Fibroblast of lung (primary cell): ENCODE measurements at places on chromosomes 5 and 9.
A peak's percentile ranks its signal among the peaks of the same experiment; 100 is the strongest.

DNA sequence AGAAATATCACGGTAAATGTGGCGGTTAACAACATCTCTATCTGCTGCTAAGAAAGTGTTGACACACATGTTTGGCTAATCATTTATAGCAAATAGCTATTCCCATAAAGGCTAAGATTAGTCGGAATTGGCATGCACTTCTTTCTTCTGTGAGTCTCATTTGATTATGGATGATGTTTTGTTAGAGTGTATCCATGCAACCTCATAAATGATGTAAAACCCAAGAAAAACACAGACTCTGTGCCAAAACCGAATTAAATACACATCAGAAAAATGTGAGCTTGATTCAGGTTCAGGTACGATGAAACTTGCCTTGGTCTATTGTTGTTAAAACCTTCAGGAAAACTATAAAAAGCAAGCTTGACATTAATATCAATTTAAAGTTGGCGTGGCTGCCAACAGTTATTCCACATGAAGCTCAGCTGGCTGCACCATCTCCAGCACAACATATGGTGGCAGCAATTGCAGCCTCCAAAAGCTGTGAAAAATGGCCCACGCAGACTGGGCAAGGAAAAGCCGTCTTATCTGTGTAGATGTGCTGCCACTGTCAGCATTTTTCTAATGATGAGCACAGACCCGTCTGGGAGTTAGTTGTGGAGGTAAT lies 41.1 kb upstream of the ICE1 start:
- peak; percentile 43 for DNase-seq

DNA sequence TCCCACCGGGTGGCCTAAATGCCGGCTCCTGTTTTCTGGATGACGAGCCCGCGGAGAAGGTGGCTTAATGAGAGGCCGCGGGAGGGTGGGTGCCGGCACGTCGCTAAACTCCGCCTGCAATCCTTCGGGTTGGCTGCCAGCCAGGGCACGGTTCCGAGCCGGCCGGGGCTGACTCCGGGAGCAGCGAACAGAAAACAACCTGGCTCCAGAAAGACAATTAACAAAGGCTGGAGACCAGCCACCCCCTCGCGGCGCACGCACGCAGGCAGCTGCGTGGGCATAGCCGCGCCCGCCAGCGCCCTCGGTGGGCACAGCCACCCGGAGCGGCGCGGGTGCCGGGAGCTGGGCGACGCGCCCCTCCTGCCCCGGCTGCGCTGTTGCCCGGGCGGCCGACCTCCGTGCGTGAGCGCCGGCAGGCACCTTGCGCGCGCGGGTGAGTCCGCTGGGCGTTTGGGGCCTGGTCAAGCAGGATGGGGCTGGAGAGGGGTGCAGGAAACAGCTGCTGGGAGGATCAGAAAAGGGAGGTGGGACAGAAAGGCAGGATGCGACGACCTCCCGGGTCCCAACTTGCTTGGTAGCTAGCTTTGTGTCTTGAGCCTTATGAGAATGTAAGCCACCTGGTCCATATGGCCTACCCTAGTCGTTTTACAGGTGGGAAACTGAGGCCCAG lies at the start of gene ARHGEF37:
TSS of gene ARHGEF37 (plus strand) at position 307 of the 670 bp plus-strand sequence. CDS start 16,272 bp downstream, outside the sequence.
- peak; percentile 56 for DNase-seq

DNA sequence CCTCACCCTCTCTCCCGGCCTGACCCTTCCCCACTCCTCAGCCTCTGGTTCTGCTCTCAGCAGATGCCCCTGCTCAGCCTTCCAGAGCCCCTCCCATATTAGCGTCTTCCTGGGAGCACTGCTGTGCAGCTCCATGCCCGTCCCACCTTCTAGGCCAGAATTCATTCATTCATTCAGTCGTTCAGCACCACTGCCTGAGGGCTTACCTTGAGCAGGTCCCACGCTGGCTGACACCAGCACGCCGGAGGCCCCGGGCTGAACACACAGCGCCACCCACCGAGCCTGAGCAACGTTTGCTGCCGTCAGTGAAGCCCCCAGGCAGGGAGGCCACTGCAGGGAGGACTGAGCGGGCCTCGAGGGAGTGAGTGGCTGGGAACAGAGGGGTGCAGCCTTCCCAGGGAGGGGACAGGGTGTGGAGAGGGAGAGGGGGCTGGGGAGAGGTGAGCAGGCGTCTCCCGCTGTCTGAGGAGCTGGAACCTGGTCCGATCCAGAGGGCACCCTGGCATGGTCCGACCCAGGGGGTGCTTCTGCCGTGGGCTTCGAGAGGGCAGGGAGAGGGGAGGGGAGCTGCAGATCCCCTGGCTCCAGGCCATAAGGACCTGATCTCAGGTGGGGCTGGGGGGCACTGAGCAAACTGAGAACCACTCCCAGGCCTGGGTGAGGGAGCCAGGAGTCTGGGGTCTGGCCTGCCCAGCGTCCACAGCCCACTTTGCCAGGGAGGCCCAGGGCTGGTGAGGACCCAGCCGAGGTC lies 98.8 kb upstream of the RAPGEF1 start:
- no peak for DNase-seq

DNA sequence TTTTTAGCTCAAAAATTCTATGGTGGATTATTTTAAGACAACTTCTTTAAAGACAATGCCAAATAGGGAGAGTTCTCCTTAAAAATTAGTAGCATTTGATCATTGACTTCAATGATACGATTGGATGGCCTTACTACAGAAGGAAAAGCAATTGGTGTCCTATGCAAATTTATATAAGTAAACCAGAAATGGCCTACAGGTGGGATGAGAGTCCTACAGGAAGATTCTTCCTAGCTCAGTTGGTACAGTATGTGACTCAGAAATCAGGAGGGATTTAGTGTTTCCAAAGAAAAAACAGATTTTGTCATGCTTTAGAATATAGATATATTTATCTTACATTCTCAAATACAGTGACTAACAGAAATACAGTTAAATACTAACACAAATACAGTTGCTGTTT lies 6.5 kb downstream of the ANKRA2 start:
- DNase-seq: no peak

DNA sequence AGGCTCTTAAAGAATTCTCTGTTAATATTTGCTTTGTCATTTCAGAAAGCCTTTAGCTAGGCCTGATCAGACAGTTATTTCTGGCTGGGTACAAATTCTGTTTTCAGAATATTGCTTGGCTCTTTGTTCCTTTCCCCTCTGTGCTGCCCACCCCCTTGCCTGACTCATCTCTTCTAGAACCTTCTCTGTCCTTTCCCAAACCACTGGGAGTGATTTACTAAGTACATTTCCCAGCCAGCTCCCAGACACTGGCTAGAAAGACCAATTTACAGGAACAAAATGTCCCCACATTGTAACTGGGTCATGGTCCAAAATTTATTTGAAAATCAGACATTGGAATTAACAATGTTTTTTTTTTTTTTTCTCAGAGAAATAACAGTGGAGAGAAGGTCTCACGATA lies 133.1 kb upstream of the MAP1B start:
- DNase-seq: peak; percentile 58

GRCh38 chr9:98357921-98358535 lies 102.6 kb upstream of the TBC1D2 start:
- DNase-seq: peak; percentile 64

DNA sequence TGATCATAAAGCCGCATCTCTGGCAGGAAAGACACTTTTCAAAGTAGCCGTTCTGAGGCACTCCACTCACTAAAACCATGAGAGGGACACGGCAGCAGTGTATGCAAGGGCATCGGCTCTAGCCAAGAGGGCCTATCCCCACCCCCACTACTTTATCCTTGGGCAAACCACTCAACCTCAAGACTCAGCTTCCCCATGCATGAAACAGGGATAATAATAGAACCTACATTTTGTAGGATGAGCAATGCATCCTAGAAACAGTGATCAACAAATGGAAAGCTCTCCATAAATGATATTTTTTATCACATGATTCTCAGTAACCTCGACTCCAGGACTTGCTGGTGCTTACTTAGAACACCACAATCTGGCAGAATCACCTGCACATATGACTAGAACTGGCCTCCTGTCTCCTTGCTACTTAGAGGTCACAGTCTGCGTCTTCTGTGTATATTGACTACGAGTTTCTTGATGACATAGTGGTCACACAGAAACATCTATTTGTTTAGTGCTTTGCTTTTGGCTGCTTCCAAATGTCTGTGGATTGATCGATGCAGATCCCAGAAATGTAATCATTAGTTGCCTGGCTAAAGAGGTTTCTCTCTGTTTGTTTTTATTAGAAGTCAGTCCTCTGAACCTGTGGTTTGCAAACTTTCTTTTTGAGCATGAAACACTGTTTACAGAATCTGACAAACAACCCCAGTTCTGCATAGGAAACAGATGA lies 102.1 kb downstream of the LHFPL2 start:
- peak; percentile 70 for DNase-seq

DNA sequence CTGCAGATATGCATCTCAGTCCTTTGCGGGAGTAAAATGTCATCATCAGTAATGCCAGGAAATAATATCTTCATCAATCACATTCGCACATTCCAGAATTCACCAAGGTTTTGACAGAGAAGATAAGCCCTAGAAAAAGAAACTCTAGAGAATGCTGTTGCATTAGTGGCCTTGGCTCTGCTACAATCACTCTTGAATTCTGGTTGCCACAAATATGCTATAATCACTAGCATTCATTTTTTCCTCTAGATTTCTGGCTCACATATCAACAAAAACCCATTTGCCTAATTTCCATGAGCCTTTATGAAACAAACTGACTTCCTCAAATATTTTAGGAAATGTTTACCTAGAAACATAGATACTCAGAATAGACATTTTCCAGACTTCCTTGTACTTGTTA lies 653.4 kb downstream of the ANXA1 start:
- DNase-seq: peak; percentile 88

DNA sequence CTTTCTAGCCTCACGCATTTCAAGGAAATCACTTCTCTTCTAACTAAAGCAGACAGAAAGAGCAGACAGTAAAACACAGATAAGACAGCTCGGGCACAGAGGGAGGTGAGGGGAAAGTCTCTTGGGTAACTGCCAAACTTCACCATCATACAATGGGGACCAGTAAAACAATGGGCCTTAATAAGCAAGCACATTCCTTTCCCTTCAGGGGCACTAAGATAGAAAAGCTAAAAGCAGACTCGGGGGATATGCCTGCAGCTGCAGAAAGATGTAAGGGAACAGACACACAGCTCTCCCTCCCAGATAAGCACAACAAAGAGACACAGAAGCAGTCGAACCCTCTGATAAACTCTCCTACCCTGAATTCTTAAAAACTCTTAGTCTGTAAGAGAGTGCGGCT lies 15.6 kb upstream of the CKS2 start:
- no peak for DNase-seq

- DNase-seq: no peak
Observed at GRCh38 chr5:131182839-131183238, 12.1 kb downstream of the LYRM7 start.

GRCh38 chr9:129316281-129317030 lies 138.4 kb upstream of the IER5L start:
- DNase-seq: no peak

DNA sequence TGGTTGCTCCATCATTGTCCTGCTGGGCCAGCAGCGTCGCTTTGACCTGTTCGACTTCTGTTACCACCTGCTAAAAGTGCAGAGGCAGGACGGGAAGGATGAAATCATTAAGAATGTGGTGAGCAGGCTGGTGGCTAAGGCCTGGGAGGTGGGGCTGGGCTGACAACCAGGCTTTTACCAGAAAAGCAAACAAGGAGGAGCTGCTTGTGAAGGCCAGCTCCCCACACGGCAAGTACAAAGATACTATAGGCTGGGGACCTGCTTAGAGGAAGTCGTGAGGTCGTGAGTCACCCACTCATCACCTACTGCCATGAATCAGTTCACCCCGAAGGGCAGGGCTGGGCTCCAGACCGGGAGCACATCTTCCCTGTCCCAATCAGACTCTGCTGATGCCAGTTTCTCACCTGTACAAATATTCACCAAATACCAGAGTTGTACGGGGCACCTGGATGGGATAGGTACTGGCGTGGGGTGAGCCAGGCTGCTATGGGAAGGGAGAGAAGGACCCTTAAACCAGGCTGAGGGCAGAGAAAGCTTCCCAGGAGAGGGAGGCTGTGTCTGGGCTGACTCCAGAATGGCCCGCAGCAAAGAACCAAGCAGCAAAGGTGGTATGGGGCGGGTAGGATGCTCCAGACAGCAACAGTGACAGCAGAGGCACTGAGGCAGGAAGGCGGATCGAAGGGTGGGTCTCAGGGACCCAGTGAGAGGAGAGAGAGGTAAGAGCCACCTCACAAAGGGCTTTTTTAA lies 69.3 kb upstream of the NIPAL4 start:
- peak; percentile 61 for DNase-seq

DNA sequence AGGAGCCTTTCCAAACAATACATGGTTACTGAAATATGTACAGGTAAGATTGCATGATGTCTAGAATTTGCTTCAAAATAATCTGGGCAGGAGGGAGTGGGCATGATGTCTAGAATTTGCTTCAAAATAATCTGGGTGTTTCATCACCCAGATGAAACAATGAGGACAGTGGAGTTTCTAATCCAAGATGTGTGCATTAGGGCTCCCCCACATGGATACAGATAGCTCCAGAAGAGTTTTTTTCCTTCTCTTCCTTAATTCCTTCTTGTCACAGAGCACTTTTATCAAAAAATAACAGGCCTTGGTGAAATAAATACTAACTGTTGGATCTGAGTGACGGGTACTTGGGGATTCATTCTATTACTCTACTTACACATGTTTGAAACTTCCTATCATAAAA lies 14.9 kb downstream of the ATOX1 start:
- DNase-seq: no peak

DNA sequence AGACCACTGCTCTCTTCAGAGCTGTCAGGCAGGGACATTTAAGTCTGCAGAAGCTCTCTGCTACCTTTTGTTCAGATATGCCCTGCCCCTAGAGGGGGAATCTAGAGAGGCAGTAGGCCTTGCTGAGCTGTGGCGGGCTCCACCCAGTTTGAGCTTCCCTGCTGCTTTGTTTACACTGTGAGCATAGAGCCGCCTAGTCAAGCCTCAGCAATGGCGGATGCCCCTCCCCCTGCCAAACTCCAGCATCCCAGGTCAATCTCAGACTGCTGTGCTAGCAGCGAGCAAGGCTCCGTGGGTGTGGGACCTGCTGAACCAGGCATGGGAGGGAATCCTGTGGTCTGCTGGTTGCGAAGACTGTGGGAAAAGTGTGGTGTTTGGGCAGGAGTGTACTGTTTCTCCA lies 59.9 kb downstream of the CAVIN4 start:
- DNase-seq: no peak

- DNase-seq: peak; percentile 37
Observed at GRCh38 chr5:120516805-120517204, 52.7 kb downstream of the PRR16 start.

DNA sequence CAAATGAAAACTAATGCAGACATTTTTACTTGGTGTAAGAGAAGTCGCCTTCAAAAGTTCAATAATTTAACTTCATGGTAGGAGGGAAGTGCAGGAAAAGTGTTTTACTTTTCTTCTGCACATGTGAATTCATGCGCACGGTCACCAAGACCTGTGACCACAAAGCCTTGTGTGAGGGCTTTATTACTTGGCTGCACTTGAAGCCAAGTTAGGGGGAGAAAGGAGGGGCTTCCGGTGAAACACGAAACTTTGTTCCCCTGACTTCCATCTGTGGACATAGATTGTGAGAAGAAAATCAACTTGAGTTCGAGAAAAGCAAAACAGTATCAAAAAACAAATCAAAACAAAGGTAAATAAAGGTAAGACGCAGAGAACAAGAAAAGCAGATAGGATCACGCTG lies 239.9 kb downstream of the ROR2 start:
- DNase-seq: no peak
